NCI-H82 (cell line): ENCODE measurements at places on chromosomes 7 and 10.

DNA sequence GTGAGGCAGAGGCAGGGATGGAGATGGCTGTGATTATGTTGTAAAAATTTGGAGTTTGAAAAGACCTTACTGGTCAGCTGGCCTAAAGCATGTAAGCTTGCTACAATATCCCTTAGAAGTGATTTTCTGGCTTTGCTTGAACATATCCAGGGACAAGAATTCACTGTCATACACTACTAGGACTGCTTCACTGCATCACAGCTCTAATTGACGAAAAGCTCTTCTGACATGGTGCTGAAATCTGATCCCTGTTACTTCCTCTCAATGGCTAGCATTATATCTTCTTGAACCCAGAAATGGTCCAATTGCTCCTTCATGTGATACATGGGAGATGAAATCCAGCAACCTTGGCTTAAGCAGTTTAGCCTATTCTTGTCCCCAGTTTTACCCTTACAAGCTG is 197.7 kb upstream of the HPS1 start:
- no peak for DNase-seq

- DNase-seq: no peak
Measured at GRCh38 chr7:50649259-50649885, 84.2 kb upstream of the DDC start.

- DNase-seq: no peak
Measured at GRCh38 chr10:88343761-88344484, 239.2 kb downstream of the RNLS start.

DNA sequence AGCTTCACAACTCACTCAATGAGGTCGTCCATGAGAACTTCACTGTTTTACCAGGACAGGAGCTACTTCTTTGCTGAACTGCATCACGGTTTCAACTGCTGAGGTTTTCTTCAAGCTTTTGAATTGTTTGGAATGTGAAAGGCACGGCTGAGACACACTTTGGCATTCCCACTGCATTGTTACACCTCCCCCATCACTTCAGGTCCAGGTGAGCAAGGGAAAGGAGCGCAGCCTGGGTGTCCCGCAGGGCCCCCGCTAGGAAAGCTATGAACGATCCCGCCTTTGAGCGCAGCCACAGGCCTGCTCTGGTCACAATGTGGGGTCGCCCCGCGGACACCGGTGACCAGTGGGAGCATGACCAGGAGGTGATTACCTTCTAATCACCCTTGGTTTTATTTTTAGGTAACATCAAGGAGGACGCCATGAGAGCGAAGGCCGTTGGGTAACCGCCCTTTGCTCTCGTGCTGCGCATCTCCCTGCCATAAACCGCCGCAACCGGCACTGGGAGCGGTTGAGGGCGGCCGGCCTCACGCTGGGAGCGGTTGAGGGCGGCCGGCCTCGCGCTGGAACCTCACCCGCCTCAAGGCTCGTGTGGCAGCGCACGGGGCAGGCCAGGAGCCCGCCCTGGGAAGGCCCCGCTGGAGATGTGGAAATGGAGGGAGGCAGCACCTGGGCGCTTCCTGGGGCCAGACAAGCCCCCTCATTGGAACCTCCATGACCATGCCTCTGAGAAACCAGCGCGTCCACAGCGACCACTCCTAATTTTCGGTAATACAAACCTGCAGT is 50.9 kb upstream of the SGMS1 start:
- no peak for DNase-seq

DNA sequence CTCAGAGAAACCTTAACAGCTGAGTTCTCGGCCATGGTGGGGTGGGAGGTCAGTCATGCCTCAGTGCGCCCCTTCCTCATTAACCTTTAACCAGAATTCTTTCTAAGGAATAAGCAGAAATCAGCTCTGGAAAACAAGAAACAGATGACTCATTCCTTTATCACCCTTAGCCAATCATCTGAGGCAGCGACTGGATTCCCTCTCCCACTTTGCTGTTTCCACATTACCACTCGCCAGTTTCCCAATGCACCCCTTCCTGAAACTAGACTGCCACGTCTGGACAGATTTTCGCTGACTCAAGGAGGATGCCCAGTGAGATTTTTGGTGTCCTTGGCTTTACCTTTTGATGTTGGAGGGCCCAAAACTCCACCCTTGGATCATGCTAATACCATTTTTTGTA is 223.8 kb downstream of the PLXDC2 start:
- DNase-seq: no peak

- no peak for DNase-seq
Measured at GRCh38 chr7:69577221-69577620, 21.1 kb upstream of the AUTS2 start.
